ENCODE measurements at places on chromosomes 12 and 14.

- DNase-seq, result no peak
Measured at GRCh38 chr12:6607751-6608591, 792 bp upstream of the CHD4 start.

- no peak for DNase-seq
Measured at GRCh38 chr12:18496156-18496555, 234.8 kb downstream of the PIK3C2G start.

DNA sequence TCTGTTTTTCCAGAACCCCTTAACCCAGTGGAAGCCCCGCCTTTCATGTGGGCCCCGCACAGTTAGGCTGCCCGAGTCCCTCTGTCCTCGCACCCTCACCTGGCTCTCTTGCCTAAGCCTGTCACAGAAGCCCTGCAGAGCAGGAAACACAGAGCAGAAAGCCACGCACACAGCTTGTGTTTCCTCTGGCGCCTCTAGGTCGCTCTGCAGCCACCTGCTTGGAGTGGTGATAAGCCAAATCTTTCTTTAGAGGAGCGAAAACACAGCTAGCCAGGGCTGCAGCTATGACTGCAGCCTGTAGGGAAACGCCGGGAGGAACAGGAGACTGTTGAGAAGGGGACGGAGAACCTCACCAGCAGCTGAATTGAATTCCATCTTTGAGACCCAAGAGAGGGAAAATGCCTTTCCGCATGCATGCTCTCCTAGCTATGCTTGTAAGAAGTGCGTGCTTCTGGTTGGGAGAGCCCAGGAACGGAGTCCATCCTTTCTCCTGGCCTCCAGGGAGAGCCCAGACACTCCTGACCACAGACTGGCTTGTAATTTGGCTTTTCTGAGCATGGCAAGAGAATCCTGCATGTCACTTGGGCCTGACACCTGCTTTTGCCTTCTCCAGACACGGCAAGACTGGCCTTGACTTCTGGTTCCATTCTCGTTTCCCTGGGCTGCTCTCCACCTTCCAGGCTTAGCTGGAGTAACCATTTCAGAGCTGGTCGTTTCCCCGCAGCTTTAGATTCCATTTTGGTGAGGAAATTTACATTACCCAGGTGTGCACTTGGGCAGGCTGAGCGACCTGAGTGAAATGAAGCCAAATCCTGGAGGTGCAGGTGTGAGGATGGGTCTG lies 301.6 kb downstream of the CACNA1C start:
- DNase-seq, result no peak

- DNase-seq, result no peak
Measured at GRCh38 chr14:40523123-40523522, 1083.6 kb upstream of the LRFN5 start.

- DNase-seq, result no peak
Measured at GRCh38 chr14:72894623-72895378, 900 bp upstream of the DPF3 start.

DNA sequence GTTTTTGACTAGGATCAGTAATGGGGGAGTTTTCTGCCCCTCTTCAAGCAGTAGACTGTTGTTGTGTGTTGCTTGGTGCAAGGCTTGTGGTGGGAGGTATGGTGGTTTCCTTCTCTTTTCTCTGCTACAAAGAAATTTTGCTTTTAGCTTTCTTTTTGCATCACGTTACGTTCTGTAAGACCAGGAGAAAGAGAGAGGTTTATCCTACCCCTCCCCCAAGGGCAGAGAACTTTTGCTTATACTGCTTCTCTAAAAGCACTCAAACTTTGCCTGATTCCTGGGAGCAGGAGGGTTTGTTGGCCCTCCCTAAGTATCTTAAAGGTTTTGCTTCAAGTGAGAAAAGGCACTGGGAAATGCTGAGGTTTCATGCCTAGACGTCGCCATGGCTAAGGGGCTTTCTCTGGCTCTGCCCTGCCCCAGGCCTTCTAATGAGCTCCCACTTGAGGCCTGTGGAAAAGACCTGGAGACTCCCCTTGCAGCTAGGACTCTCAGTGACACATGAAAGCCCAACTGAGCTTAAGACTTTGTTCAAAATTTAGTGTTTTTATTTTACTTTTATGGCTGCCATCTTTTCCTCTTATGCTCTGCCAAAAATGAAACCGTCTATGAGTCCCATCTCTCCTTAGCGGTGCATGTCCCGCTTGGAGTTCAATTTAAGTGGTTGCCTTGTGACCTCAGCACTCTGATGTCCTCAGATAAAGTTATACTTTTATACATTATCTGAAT lies 49.2 kb downstream of the EIF2S3B start:
- no peak for DNase-seq

- peak; percentile 83 for DNase-seq
Measured at GRCh38 chr12:12467688-12468261, 94.9 kb downstream of the DUSP16 start.

DNA sequence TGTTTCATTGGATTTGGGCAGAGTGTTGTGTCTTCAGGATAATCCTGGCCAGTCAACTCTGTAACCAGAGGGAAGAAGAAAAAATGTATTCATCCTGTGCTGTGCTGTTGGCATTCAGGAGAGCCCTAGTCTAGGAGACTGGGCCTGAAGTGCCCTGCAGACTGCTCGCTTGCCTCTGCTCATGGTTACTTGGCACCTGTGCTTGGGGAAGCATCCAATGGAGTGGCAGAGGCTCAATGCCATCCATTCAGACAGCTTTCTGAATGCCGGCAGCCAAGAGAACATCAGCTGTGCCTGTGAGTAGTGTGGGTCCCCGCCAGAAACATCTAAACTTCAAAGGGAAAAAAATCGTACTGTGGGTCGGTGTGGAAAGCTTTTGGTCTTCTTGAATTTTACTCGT lies 124.2 kb downstream of the SRGAP1 start:
- no peak for DNase-seq

DNA sequence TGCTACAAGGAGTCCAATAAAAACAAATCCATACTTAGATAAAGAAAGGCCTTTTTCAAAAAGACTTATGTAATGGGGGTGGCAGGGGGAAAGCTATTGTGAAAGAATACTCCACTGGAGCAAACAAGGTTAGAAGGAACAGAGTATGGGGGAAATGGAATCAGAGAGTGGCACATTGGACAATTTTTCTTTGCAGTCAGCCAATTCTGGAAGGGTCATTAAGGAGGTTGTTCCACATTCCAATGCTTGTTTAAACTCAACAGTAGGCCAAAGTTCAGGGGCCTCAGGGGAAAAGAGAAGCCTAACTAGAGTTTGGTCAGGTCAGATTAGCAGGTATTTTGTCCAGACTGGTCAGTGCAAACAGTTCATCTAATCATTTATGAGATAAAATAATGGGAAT lies 105.2 kb upstream of the RESF1 start:
- no peak for DNase-seq

GRCh38 chr12:129614221-129614885 lies 289.5 kb downstream of the TMEM132D start:
- no peak for DNase-seq

DNA sequence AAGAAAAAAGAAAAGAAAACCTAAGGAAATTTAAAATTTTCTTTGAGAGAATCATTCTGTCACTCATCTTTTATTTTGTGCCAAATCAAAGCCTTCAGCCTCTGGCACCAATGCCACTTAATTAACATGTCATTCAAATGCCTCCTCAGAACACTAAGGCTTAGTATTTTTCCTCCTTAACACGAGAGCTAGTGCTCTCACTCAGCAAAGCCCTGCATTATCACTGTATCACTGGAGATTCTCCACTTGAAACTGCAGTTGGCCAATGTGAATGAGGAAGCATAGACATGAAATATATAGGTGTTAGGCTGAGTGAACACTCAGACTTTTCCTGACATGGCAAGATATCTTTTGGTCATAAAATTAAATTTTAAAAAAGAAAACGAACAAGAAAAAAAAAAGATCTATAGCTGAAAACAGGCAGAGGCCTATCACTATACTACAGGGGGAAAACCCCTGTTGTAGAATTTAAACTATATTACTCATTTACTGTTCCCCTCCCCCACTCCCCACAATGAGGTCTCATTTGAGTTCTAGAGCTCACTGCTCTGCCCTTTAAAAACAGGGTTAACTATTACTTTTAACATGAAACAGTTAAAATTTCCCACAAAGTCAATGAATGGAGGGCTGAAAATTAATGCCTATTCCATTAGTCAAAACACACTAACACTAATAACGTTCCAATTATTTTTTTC lies 5.1 kb downstream of the MBIP start:
- no peak for DNase-seq

GRCh38 chr14:54450535-54450934 lies 9.4 kb upstream of the CNIH1 start:
- DNase-seq, result no peak

GRCh38 chr12:18966954-18967353 lies 162.6 kb upstream of the PLEKHA5 start:
- DNase-seq, result no peak

DNA sequence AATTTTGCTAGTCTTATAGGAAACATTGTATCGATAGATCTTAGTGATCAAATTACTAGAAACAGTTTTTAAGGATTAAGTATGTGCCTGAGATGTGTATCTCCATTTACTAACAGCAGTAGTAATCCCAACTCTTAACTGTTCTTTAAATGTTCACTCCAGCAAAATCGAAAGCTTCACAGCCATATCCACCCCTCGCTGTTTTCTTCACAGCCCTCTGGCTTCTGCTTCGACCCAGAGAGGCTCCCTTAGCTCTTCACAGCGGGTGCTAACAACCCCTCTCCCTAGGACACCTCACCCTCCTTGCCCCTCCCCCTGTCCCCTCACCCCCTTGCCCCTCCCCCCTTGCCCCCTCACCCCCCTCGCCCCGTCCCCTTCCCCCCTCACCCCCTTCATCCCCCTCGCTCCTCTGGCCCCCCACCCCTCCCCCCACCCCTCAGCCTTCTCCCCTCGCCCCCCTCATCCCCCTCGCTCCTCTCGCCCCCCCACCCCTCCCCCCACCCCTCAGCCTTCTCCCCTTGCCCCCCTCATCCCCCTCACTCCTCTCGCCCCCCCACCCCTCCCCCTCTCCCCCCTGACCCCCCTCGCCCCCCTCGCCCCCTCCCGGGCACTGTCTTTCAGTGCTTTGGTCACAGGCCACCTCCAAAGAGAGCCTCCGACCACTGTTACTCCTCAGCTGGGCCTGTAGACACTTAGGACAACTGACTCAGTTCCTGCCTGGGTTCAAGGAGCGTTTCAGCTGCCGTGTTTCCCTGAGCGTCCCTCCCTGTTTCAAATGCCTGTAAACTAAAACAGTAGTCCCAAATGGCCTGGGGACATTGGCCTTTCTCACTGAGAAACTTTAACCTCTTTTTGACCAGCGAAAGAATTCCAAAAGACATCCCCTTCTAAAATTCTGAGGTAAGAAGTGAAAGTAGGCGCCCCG lies 46.0 kb upstream of the DYNC1H1 start:
- no peak for DNase-seq

DNA sequence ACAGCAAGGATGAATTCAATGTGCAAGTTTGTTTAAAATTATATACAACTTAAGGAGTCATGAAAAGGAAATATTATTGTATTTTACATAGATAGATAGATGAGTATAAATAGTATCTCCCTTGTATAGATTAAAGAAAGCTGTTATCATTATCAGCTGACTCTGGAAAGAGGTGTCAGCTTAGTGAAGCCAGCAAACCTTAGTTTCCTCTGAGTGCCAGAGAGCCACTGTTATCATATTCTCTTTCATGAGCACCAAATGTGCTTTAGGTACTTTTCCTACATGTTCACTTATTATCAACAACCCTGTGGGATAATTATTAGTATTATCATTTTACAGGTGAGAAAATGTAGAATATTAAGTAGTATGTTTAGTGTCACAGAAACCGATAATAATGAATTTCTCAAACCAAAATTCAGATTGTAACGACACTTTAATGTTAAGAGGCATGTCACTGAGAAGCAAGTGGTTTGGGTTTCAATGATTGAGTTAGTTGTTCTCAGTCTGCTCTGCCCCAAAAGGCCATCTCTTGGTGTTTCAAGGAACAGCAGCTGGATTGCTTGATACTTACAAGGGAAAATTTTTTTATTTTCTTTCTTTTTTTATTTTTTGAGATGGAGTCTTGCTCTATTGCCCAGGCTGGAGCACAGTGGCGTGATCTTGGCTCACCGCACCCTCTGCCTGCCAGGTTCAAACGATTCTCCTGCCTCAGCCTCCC lies 53.7 kb downstream of the PLEKHA5 start:
- no peak for DNase-seq

DNA sequence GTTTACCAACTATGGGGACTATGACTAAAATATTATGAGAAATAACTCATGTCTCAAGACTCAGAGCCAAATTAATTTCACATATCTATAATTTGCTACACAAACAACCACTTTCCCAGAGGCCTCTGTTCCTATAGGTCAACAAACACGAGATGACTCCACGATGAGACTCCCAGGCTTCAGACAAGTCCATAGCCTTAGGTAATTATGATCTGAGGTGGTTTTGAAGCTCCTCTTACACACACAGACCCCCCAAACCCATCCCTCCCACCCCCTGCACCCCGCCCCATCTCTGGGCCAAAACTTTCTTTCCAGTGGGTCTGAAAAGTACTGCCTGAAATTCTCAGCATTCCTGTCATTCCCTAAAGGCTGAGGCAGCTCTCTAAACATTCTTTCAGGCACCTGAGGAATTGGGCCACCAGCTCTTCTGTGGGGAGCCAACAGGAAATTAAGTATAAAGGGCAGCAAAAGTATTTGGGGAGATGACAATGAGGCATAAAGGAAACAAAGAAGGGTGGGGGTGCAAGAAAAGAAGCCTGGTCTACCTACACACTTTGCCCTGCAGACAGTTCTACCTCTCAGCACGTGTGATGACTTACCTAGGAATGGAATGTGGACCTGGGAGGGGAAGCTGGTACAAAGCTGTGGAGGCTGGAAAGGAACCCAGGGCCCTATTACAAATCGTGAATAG lies 143.6 kb downstream of the PAWR start:
- DNase-seq, result no peak

DNA sequence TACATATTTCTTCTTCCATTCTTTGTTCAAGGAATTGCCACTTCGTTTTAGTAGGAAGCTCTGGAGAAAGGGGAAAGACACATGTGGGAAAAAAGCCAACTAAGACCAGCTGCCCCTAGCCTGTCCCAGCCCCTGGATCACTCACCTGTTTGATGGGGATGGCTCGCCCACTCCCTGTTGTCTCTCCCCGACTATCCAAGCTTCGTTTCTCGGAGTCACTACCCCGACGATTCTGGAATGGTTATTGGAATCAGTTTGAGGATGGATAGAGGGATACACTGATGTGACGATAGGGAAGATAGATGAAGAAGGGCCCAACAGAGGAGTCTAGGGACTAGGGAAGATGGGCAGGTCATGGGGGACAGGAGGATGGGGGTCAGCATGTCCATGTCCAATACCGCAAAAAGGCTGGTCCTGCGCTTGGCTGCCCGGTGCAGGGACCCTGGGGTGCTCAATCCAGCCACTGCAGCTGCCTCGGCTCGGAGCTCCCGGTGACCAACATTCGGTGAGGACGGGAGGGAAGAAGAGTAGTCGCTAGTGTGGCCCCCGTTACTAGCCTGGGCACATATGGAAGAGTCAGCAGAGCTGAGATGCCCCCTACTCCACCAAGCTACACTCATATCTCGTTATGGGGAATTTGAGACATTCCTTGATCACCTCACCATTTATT lies 7.0 kb downstream of the AGAP2 start:
- no peak for DNase-seq

DNA sequence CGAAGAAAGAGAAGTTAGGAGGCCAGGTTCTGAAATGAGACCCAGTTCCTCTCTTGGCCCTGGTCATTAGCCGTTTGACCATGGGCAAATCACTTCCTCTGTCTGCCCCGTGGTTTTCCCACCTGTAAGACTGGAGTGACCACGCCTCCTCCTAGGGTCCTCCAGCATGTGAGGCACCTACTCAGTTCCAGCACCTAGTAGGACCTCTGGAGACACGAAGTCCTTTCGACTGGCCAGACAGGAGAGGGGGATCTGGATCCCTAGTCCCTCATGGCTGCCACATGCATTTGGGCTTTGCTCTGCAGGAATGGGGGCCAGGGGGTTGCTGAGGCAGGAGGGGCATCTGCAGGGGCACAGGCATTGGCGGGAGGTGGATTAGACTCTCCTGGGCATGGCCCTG lies 16.3 kb downstream of the TRPV4 start:
- DNase-seq, result no peak
